ENCODE measurements at places on chromosomes 1 and 21.
A peak's percentile ranks its signal among the peaks of the same experiment; 100 is the strongest.

DNA sequence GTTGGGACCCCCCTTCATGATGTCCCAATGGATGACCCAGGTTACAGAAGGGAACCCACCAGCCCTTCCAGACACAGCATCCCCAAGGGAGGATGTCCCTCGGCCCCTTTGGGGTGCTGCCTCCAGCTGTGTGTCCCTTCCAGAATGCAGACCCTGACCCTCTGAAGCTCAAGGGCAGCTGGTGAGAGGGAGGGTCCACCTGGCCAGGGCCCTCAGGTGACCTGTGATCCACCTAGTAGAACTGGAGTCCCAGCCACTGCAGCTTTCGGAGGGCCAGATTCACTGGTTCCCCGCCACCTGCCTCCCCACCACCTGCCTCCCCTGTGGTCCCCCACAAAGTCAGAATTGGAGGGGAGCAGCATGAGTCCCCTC is 9.6 kb upstream of the TFF1 start:
- ATAC-seq: no peak

GRCh38 chr21:42012344-42012743 is 2.2 kb upstream of the ZBTB21 start:
- ATAC-seq: no peak

DNA sequence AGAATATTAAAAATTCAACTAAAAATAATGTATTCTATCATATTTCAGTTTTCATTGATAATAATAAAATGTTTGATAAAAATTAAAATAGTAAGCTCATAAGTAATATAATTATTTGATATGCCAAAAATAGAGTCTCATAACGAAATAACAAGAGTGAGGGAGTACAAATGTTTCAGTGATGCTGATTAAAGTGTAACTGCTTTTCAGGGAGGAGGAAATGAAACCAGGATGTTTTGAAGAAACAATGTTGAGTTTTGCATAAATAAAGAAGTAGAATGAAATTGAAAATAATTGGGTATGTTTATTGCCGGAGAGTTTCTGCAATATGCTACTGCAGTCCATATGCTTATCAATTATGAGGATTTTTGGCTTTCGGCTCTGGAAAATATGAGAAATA is 1159.8 kb upstream of the ADGRL2 start:
- no peak for ATAC-seq

DNA sequence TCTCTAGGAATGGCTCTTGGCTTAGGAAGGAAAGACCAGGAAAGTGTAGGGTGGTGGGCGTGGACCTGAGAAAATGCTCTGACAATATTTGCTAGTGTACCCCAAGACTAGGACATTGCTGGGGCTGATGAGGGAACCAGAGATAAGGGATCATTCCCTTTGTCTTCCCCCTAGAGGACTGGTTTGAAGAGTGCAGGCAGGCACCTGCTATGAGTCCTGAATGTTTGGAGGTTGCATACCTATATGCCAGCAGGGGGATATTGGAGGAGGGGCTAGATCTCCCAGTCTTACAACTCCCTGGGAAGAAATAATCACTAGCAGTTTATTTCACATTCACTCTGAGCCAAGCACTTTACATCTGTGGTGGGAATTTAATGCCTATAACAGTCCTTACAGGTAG is 6.0 kb upstream of the BCL10 start:
- ATAC-seq: no peak

GRCh38 chr21:44889625-44890337 is 16.3 kb upstream of the PTTG1IP start:
- no peak for ATAC-seq

GRCh38 chr1:175225805-175226129 is 33.2 kb upstream of the KIAA0040 start:
- no peak for ATAC-seq

DNA sequence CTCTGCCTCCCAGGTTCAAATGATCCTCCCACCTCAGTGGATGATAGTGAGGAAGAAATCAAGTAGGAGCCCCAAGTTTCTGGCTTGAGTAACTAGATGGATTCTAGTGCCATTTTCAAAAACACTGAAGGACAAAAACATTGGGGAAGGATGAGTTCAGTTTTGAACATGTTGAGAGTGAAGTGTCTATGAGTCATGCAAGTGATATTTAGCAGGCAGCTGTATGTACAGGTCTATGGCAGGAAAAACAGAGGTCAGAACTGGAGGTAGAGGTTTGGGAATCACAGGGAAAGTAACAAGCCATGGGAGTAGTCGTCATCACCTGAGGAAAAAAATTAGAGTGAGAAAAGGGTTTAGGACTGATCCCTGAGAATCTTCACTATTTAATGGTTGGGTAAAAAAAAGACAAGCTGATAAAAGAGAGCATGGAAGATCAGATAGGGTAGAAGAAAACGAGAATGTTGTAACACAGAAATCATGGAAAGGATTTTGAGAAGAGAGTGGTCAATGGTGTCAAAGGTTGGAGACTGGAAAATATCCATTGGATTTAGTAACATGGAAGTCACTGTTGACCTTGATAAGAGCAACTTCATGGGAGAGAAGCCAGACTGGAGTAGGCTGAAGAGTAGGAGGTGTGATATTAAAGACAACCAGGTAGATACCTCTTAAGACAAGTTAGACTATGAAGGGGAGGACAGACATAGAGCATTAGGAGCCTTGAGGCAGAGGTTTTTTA is 53.1 kb downstream of the DIPK1A start:
- no peak for ATAC-seq

- peak; percentile 87 for ATAC-seq
Observed at GRCh38 chr21:45363921-45364467, 41.0 kb upstream of the COL18A1 start.

- no peak for ATAC-seq
Observed at GRCh38 chr1:205017001-205017400, 26.0 kb upstream of the CNTN2 start.

GRCh38 chr1:230253150-230253549 is 173.0 kb downstream of the PGBD5 start:
- ATAC-seq: no peak

GRCh38 chr1:164802529-164803282 is 243.7 kb downstream of the PBX1 start:
- no peak for ATAC-seq

DNA sequence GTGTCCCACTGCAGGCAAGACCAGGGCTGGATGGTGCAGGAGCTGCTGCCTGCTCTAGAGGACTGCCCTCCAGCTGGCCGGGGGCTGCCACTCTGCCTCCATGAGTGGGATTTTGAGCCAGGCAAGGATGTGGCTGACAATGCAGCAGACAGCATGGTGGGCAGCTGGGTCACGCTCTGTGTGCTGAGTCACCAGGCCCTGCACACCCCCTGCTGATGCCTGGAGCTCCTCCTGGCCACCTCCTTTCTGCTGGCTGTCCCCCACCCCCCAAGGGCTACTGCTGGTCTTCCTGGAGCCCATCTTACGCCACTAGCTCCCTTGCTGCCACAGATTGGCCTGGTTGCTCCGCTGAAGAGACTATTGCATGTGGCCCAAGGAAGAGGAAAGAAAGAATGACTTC is 3.9 kb upstream of the ZSCAN20 start:
- no peak for ATAC-seq

- ATAC-seq: peak; percentile 58
Observed at GRCh38 chr1:167439301-167439988, 78.9 kb downstream of the CD247 start.

- ATAC-seq: no peak
Observed at GRCh38 chr1:53498555-53499131, 39.4 kb downstream of the DMRTB1 start.

- no peak for ATAC-seq
Observed at GRCh38 chr1:55717111-55717510, 501.9 kb upstream of the USP24 start.

DNA sequence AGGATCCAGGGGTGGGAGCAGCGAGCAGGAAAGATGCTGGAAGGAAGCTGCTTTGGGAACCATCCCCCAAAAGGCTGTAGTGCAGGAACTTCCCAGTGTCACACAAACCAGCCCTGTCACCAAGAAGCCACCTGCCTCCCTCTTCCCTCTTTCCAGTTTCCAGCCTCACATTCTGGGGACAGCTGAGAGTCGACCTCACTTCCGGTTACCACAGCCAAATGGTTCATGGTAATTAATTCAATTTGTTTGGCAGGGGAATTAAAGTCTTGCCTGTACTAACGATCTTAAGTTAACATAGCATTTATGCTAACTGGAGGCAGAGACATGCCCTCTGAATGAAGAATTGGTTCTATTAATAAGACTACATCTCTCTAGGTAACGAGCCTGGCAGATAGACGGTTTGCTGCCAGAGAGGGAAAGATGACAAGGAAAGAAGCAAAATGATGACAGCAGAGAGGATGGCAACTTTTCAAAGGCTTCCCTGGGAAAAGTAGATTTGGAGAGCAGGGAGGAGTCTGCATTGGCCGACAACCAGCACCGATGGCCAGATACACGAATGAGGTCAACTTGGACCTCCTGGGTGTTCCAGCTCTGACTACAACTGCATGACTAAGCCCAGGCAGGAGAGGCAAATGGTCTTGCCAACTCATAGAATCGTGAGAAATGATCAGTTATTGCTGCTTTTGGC is 64.1 kb downstream of the TMCO4 start:
- no peak for ATAC-seq

DNA sequence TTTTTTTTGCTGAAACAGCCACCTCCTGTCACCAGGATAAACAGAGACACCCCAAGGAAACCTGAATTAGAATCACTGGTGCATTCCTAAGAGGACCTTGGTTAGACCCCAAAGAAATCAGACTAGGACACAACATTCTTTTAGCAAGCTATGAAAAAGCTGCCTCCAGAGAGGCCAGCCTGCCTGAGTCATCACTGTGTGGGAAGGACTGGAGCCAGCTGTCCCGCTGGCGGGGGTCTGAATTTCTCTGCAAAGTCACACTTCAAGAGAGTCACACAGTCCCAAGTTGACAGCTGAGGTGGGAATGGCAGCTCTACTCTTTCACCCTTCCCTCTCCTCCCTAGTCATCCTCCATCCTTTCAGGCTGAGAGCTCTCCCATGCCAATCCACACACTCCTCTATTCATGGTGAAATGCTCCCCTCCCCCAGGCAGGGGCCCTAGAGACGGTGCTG is 405.0 kb upstream of the POU3F1 start:
- peak; percentile 93 for ATAC-seq

DNA sequence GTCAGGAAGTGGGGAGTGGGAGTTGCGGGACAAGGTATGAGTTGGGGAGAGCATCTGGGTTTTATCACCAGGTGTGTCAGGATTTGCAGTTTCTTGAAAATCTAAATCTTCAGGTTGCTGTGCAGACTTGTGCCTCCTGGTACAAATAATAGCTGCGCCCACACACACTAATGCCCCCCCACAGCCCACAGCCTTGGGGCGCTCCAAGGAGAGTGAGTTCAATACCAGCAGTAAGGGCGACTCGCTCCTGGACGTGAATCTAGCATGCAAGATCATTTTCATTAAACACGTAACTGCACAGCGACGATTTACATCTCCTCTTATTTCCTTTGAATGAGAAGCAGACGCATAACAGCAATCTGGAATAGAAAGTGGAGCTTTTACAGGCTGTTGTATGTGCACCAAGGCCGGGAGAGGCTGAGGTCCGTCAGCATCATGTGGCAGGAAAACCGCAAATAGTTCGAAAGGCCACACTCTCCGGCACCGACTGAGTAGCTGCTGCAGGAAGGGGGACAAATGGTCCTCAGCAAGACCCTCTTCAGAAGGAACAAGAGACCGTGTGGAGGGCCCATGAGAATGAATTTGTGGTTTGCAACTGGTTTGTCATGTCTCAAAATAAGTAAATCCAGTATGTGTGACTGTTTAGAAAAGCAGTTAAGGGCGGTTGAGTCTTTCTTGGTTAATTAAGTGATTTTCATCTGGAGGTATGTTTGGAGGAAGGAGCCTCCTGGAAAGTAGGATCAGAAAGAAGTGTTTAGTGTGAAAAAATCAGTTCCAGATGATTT is 439.5 kb downstream of the SMYD3 start:
- no peak for ATAC-seq

DNA sequence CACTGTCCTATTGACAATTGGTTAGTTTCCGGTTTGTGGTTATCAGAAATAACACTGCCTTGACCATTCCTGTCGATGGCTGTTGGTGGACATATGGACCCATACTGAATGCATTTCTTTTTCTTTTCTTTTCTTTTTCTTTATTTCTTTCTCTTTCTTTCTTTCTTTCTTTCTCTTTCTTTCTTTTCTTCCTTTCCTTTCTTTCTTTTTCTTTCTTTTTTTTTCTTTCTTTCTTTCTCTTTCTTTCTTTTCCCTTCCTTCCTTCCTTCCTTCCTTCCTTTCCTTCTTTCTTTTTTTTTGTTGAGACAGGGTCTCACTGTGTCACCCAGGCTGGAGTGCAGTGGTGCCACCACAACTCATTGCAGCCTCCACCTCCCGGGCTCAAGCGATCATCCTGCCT is 24.4 kb downstream of the RIPPLY3 start:
- no peak for ATAC-seq

DNA sequence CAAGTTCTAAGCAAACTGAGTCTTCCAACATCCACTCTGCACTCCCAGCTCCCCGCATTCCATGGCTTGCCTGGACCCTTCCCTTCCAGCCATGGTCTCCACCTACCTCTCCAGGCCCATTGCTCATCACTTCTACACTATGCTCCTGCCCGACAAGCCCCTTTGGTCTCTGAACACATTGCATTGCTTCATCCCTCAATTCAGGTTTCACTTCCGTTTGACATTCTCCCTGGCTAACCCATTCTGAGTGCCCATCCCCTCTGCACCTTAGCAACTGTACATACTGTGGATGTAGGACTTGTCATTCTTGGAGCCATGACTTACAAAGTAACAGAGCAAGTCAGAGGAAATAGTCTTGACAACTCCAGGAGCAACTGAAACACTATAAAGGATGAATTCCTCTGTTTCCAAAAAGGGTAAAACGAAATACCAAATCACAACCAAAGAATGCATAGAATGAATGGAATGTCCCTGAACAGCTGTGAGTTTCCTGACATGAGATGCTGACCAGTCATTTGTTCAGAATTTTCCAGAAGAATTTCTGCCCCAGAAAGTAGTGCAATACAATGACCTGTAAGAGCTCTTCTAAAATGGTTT is 66.7 kb downstream of the KCNJ6 start:
- ATAC-seq: no peak

DNA sequence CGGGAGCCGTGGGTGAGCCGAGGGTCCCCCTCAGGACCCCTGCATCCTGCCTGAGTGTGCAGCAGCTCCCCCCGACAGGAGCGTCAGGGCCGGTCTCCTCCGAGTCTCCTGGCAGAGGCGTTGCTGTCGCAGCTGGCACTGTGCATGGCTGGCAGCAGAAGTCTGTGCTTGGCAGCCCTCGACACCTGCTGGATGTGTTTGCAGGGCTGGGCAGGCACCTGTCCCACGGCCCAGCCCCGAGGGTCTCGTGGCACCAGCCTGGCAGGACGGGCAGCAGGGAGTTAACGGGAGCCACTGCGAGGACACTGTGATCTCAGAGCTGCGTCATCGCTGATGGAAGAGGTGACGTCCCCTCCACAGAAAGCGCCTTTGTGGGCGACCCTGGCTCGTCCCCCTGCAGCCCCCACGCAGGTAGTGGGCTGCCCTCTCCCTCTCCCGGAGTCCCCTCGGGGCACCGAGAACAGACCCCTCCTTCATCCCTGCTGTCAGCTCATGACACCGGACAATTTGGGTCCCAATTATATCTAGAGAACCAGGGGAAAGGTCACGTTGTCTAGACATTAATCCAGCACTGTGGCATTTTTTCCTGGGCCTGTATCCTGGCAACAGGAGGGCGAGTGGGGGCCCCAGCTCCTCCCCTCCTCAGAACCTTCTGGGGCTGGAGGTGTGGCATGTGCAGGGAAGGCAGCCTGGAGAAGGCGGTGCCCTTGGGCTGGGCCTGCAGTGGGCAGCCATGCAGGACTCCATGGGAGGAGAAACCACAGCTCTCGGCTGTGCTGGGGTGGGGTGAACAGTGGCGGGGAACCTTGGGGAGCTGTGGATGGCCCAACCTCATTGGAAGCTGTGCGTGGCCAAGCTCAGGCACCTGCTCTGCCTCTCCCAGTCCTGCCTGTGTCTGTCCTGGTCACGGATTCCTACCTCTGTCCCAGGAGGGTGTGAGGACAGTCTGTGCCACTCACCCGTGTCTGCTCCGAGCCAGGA is 15.4 kb downstream of the COL18A1 start:
- ATAC-seq: peak; percentile 94

Data from motor neuron (in vitro differentiated cells).